ENCODE measurements at places on chromosomes 2 and 18.

GRCh38 chr2:44450082-44450481 lies 88.3 kb downstream of the CAMKMT start:
- DNase-seq, result peak; percentile 79

GRCh38 chr18:34848156-34848555 lies 138.1 kb downstream of the DTNA start:
- no peak for DNase-seq

DNA sequence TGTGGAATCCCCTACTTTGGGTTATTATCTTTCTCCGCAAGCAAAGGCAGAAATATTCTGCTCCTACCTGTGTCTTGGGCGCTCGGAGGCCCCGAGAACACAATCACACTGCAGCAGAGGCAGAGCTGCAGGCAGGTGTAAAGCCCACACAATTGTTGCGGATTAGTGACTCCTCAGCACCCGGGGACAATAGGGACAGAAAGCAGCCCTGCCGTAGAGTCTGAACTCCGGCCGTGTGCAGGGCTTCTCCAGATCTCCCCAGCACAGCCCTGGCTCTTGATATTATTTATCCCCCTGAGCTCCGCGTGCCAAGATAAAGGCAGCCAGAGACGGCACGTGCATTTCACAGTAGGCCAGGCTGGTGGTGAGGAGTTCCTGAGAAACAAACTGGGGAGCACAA lies 229.2 kb downstream of the EN1 start:
- DNase-seq, result peak; percentile 39

DNA sequence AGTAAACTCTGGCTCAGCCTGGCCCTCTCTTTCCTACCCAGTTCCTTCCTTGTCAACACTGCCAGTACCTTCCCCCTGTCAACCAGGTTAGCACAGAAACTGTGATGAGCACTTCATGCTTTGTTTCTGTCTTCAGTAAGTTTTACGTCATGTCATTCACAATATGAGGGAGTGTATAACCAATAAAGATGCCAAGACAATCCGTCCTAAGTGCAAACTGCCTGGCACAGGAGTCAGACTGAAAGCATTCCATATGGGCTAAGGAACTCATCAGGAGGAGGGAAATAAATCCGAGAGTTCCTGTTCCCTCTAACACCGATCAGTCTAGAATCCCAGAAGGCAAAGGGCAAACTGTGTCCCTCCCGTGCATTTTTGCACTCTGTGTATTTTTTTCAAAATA lies 507.2 kb downstream of the CMPK2 start:
- no peak for DNase-seq

DNA sequence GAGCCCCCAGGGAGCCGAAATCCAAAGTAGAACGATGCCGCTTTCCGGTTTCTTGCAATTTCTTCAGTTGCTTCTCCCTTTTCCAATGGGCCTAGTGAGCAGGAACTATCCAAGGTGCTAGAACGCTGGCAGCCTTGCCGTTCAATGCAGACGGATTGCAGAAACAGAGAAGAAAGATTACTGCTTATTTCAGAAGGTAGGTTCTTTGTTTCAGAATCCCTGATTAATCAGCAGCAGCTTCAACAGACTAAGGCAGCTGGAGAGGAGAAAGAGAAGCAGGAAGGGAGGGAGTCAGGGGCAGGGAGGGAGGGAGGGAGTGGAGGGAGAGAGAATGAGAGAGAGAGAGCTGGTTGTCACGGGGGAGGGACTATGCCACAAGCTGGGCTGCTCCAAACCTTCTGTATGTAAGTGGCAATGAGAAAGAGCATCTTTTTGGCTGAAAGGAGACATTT lies 576 bp downstream of the NYAP2 start:
- peak; percentile 74 for DNase-seq

DNA sequence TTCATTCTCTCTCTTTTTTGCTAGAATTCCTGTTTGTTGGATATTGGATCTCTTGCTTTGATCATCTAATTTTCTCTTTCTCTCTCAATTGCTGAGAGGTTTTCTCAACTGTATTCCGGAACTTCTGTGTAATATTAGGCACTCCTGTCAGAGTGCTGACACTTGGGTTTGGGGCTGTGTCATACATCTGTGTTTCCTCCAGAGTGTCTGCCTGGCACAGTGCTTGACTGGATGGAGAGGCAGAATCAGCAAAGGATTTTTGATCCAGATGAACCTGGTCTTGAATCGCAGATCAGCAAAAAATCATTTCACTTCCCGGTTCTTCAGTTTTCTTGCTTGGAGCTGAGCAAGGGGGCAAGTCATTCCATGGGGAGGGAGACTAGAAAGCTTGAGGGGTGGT lies 87.7 kb upstream of the CXCR4 start:
- DNase-seq, result no peak

DNA sequence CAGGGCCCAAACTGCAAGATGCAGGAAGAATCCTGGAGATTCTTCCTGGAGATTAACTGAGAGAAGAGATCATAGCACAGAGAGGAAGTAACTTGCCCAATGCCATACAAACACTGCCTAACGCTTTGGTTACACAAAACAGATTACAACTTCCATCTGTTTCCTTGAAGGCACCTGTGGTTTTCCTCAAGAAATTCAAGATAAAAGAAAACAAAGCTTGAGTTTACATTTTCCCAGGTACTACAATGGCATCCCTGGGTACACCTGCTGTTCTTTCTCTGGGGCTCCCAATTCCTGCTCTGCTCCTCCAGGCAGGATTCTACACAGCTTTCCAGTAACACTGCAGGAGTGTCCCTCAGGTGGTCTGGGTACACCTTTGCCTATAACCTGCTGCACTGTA lies 781.9 kb upstream of the ID2 start:
- DNase-seq, result no peak

- no peak for DNase-seq
Measured at GRCh38 chr18:22504251-22505030, 86.7 kb upstream of the CTAGE1 start.

DNA sequence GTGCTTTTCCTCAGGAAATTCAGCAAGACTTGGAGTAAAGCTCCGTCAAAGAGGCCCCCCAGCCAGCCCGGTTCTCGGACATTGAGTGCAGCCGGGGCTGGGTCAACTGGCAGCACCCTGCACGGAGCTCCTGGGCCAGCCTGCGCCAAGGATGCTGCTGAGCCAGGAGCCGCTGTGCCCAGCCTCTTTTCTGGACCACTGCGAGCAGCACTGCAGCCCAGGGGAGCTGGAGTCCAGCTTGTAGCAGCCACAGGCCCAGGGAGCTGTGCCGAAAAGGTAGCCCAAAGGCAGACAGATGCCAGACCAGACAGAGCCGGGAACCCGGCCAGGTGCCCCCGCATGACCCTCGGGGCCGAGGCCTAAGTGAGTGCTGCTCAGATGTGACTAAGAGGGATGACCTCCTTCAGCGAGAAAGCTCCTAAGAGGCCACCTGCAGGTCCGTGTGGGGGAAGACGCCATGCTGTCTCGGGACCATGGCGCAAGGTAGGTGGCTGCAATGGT lies 7.3 kb downstream of the CLHC1 start:
- DNase-seq, result no peak

- no peak for DNase-seq
Measured at GRCh38 chr2:120239488-120240287, 13.0 kb upstream of the RALB start.

- DNase-seq, result peak; percentile 61
Measured at GRCh38 chr2:136117391-136117841, 533 bp downstream of the CXCR4 start.

- no peak for DNase-seq
Measured at GRCh38 chr2:129378186-129378585, 601.3 kb upstream of the RAB6C start.

- DNase-seq, result no peak
Measured at GRCh38 chr2:74131901-74132300, 15.8 kb downstream of the BOLA3 start.

- DNase-seq, result no peak
Measured at GRCh38 chr2:174024524-174025270, 59.5 kb upstream of the SP3 start.

DNA sequence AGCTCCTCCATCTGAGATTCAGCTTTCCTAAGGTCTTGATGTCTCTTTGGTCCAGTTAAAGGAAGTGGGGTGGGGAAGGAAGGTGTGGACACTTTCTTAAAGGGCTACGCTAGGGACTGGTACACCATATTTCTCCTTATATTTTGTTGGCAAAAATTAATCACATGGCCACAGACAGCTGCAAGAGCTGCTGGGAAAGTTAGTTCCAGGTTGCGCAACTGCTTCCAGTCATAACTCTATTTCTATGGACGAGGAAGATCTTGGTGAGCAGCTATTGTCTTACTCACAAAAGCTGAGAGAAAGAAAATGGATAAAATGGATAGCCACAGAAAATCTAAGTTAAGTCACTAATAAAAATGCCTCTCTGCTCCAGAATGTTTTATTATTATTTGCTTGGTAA lies 60.7 kb upstream of the PPM1B start:
- no peak for DNase-seq

Data from neuronal stem cell (in vitro differentiated cells).